ENCODE measurements at places on chromosomes 3 and 15. TPM values are rescaled to one million over a fixed set of nuclear protein-coding genes. Genes with fewer than 3 reads are reported as not detected.
A peak's percentile ranks its signal among the peaks of the same experiment; 100 is the strongest.

DNA sequence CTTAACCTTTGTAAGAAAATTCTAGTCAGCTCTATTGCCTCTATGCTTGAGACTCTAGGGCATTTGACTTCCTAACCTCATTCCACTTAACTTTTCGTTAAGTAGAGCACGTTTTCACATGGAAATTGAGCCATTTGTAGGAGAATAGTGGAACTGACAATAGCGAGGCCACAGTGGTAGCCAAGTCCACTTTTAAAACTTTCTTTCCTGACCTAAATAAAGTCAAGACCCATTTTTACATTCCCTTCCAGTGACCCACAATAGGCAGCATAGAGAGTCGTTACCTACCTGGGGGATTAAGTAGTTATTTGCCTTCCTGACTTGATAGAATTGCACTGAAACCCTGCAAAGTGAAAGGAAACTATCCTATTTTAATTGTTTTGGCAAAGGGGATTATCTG lies 386.0 kb upstream of the NECTIN3 start:
- no peak overlapping the region for H3K27ac ChIP-seq
- no peaks in the 10 kb centered on the region for H3K36me3 ChIP-seq
- no peaks in the 10 kb centered on the region for H3K27me3 ChIP-seq
- H3K4me1 ChIP-seq: no peaks in the 10 kb centered on the region
- H3K4me3 ChIP-seq: no peak overlapping the region

- peak; percentile 93 for DNase-seq
- H3K36me3 ChIP-seq: peaks cover 16% of the 10 kb centered on the region
- peak overlapping the region; percentile 77 for H3K27ac ChIP-seq
- H3K4me1 ChIP-seq: peaks cover 95% of the 10 kb centered on the region
- H3K4me3 ChIP-seq: no peak overlapping the region
Measured at GRCh38 chr15:89101302-89102193, 13.3 kb downstream of the ABHD2 start.

DNA sequence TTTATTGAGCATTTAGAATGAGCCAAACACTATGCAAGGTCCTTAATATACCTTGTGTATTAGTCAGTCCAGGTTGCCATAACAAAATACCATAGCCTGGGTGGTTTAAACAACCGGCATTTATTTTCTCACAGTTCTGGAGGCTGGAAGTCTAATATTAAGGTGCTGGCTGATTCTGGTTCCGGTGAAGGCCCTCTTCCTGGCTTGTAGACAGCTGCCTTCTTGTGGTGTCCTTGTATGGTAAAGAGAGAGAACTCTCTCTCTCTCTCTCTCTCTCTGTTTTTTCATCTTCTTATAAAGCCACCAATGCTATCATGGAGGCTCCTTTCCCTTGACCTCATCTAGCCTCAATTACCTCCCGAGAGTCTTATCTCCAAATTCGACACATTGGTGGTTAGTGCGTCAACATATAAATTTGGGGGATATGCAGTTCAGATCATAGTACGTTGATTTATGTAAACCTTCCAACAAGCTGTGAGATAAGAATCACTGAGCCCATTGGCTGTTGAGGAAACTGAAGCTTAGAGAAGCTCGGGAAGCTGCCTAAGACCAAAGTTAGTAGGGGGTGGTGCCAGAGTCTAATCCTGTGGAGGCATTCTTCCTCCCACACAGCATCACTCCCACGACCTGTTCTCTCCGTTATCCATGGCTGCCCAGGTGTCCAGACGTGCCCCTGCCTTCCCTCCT lies 298.0 kb upstream of the PROK2 start:
- no peaks in the 10 kb centered on the region for H3K4me1 ChIP-seq
- H3K27me3 ChIP-seq: no peaks in the 10 kb centered on the region
- H3K36me3 ChIP-seq: no peaks in the 10 kb centered on the region
- no peak for DNase-seq

- no peak overlapping the region for H3K4me3 ChIP-seq
- no peak for DNase-seq
- 0 out of 2 replicates have a peak, but pooled peaks cover 3% of the 10 kb centered on the region for H3K27me3 ChIP-seq
- H3K4me1 ChIP-seq: no peaks in the 10 kb centered on the region
- H3K36me3 ChIP-seq: no peaks in the 10 kb centered on the region
- H3K27ac ChIP-seq: no peak overlapping the region
Measured at GRCh38 chr15:78229431-78230406, 4.6 kb downstream of the ACSBG1 start.

GRCh38 chr3:98457543-98457942 lies 5.5 kb upstream of the OR5K1 start:
- H3K4me3 ChIP-seq: no peak overlapping the region
- H3K27me3 ChIP-seq: no peaks in the 10 kb centered on the region
- no peak for DNase-seq
- H3K4me1 ChIP-seq: no peaks in the 10 kb centered on the region
- no peaks in the 10 kb centered on the region for H3K36me3 ChIP-seq
- no peak overlapping the region for H3K27ac ChIP-seq

The CTXND1 gene
- not detected for total RNA-seq

DNA sequence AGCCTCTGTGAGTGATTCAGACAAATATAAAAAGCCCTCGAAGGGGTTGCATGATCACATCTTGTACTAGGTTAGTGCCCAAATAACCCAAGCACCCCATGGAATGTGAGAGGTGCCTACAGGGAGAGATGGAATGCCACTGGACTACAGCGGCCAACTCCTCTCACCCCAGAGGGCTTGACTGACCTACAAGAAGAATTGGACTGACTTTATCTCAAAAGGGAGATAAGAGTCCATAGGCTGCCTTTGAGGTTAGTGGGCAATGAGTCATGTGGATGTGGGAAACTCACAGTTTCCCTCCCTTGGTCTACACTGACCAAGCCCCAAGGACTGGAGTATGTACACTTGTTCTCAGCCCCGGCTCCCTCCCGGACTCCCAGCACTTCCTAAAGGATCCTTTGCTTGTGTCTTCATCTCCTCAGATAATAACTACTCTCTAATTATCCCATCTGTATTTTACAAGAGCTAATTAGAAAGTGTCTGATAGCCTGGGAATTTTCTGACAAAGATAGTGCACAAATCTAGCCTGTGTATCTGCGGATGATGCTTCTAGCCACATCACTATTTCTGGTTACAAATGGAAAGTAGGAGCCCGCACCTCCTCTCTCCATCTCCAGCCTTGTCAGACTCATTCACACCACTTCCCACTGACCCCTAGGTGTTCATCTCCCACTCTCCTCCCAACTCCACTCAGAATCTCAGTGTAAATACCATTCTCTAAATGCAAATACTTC lies 547.8 kb upstream of the TBL1XR1 start:
- no peak overlapping the region for H3K4me3 ChIP-seq
- H3K27me3 ChIP-seq: no peaks in the 10 kb centered on the region
- H3K36me3 ChIP-seq: no peaks in the 10 kb centered on the region
- 0 out of 2 replicates have a peak, but pooled peaks cover 3% of the 10 kb centered on the region for H3K4me1 ChIP-seq

The SH2D7 gene
- not detected for total RNA-seq

- no peak overlapping the region for H3K4me3 ChIP-seq
- H3K4me1 ChIP-seq: no peaks in the 10 kb centered on the region
- DNase-seq: no peak
- no peak overlapping the region for H3K27ac ChIP-seq
- no peaks in the 10 kb centered on the region for H3K27me3 ChIP-seq
- H3K36me3 ChIP-seq: no peaks in the 10 kb centered on the region
Measured at GRCh38 chr3:169404520-169404890, 259.0 kb downstream of the MECOM start.

GRCh38 chr3:136093771-136094170 lies 102.4 kb downstream of the MSL2 start:
- no peak overlapping the region for H3K4me3 ChIP-seq
- no peaks in the 10 kb centered on the region for H3K4me1 ChIP-seq
- H3K27ac ChIP-seq: no peak overlapping the region
- peaks cover 30% of the 10 kb centered on the region for H3K36me3 ChIP-seq
- DNase-seq: no peak

DNA sequence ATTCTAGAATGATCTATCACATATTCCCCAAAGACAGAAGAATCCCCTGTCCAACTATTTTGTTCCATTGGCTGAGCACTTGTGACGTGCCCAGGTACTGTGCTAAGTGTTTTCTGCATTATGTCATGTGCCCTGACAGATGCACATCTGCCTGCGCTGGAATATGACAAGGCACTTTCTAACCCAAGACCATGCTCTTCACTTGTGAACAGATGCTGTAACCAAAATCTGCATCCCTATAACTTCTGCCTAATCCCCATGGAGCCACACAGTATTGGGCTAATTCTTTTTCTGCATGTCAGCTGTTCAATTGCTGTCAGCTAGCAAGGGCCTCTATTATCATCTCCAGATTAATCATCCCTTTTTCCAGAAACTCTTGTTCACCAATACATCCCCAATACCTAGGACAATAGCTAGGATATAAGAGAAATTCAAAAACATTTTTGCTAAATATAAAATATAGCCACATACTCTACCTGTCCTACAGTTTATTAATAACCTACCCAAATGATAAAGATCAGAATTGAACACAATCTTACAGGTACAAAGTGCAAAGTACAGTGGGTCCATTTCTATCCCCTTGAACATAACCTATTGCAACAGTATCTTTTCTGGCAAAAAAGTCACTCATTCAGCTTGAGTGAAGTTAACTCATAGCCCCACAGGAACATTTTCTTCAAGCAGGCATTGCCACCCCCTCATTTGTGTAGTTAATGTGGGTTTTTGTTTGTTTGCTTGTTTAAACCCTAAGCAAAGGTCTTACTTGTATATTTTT lies 109.4 kb upstream of the LRRN1 start:
- H3K4me3 ChIP-seq: no peak overlapping the region
- DNase-seq: no peak
- H3K27ac ChIP-seq: no peak overlapping the region
- no peaks in the 10 kb centered on the region for H3K36me3 ChIP-seq
- no peaks in the 10 kb centered on the region for H3K27me3 ChIP-seq

DNA sequence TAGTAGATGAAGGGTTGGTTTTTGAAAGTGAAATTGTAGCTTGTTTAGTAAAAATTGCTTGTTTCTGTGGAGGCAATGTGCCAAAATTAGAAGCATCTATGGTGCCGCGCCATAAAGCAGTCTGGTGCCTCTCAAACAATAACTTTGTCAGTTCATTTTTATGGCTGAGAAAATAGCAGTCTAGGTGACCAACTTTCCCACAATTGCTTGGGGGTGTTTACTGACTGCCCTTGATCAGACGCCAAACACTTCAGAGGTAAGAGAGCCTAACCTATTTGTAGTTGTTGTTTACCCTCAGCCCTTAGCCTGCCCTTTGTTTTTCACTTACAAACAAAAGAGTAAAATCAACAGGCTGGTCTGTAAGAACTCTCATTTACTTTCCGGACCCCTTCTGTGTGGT lies 174.5 kb downstream of the FNDC3B start:
- H3K36me3 ChIP-seq: peaks cover 10% of the 10 kb centered on the region
- no peaks in the 10 kb centered on the region for H3K27me3 ChIP-seq
- peaks cover 33% of the 10 kb centered on the region for H3K4me1 ChIP-seq
- H3K4me3 ChIP-seq: no peak overlapping the region
- no peak for DNase-seq
- no peak overlapping the region for H3K27ac ChIP-seq

- H3K27me3 ChIP-seq: no peaks in the 10 kb centered on the region
- peak overlapping the region; percentile 98 for H3K27ac ChIP-seq
- DNase-seq: no peak
- peak overlapping the region; percentile 100 for H3K4me3 ChIP-seq
- peaks cover 39% of the 10 kb centered on the region for H3K4me1 ChIP-seq
- H3K36me3 ChIP-seq: peaks cover 46% of the 10 kb centered on the region
Measured at GRCh38 chr3:63911509-63911872, 692 bp downstream of the SCAANT1 start.

The MST1 gene
- total RNA-seq: 1.2 TPM

GRCh38 chr3:4655145-4656045 lies 162.2 kb downstream of the ITPR1 start:
- no peaks in the 10 kb centered on the region for H3K36me3 ChIP-seq
- no peak for DNase-seq
- no peak overlapping the region for H3K27ac ChIP-seq
- no peak overlapping the region for H3K4me3 ChIP-seq

DNA sequence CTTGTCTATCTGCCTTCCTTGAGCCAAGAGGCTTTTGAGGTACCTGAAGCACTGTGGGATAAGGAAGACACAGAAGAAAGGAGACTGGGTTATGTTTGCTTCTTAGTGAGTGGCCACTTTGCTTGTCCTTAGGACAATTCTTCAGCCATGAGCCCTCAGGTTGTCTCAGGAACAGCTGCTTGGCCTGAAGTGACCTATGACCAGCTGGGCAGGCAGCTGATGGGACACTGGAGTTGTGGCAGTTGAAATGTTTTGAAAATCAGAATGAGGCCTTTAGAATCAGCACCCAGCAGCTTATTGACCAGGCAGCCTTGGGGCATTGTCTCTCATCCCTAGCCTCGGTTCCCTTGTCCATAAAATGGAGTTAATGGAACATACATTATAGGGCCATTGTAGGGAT lies 37.0 kb downstream of the RBP2 start:
- H3K27me3 ChIP-seq: no peaks in the 10 kb centered on the region
- H3K4me1 ChIP-seq: no peaks in the 10 kb centered on the region
- DNase-seq: no peak
- no peak overlapping the region for H3K4me3 ChIP-seq

DNA sequence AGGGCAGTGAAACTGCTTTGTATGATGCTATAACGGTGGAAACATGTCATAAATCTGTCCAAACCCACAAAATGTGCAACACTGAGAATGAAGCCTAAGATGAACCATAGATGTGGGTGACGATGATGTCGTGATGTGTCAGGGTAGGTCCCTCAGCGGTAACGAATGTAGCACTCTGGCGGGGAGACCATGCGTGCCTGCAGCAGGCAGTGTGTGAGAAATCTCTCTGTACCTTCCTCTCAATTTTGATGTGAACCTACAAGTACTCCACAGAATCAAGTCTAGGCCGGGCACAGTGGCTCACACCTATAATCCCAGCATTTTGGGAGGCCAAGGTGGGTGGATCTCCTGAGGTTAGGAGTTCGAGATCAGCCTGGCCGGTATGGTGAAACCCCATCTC lies 268.2 kb upstream of the LYSMD4 start:
- no peak overlapping the region for H3K27ac ChIP-seq
- DNase-seq: no peak
- no peaks in the 10 kb centered on the region for H3K27me3 ChIP-seq
- H3K4me1 ChIP-seq: no peaks in the 10 kb centered on the region
- H3K4me3 ChIP-seq: no peak overlapping the region

The TMEM44 gene
- 12.2 TPM for total RNA-seq

DNA sequence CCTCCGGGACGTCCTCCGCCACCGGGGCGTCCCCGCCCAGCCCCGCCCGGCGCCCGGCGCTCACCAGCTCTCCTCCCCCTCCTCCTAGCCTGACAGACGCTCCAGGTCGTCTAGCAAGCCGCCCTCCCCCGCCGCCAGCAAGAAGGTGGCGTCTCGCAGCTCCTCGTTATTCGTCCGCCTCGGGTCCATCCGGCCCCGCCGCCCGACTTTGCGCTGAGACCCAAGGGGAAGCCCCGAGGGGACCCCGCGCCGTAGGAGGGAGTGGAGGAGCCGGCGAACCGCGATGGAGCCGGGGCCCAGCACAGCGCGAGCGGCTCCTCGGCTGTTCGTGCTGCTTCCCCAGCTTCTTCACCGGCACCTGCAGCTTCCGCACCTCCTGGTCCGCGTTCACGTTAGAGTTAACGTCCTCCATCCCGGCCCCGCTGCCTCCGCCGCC lies 26.3 kb upstream of the MTHFS start:
- peak; percentile 62 for DNase-seq
- peak overlapping the region; percentile 83 for H3K4me3 ChIP-seq
- peaks cover 7% of the 10 kb centered on the region for H3K4me1 ChIP-seq
- H3K27me3 ChIP-seq: no peaks in the 10 kb centered on the region
- H3K27ac ChIP-seq: peak overlapping the region; percentile 58
- H3K36me3 ChIP-seq: peaks cover 43% of the 10 kb centered on the region

The NPRL2 gene
- 9.9 TPM for total RNA-seq

The CFAP91 gene
- 0.34 TPM for total RNA-seq

Data from SJSA1 (cell line).